ENCODE measurements at places on chromosomes 6 and 20.

GRCh38 chr6:134928151-134928900 is 21.6 kb downstream of the ALDH8A1 start:
- no peak for DNase-seq

- no peak for DNase-seq
These were observed 52.9 kb downstream of the UBR2 start for GRCh38 chr6:42616716-42617115.

GRCh38 chr6:88725111-88725975 is 238.1 kb downstream of the RNGTT start:
- no peak for DNase-seq

DNA sequence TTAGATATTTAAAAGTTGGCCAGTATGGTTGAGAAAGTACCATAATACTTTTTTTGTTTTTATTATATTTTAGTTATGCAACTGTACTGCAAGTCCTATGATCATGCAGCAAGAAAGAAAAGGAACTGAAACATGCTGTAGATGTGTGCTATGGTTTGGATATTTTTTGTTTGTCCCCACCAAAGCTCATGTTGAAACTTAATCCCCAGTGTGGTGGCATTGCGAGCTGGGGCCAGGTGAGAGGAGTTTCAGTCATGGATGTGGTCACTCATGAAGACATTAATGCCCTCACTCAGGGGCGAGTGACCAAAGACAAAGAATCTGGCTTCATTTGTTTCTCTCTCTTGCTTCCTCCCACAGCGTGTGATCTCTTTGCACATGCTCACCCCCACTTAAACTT is 393.9 kb downstream of the PAX1 start:
- DNase-seq = no peak

DNA sequence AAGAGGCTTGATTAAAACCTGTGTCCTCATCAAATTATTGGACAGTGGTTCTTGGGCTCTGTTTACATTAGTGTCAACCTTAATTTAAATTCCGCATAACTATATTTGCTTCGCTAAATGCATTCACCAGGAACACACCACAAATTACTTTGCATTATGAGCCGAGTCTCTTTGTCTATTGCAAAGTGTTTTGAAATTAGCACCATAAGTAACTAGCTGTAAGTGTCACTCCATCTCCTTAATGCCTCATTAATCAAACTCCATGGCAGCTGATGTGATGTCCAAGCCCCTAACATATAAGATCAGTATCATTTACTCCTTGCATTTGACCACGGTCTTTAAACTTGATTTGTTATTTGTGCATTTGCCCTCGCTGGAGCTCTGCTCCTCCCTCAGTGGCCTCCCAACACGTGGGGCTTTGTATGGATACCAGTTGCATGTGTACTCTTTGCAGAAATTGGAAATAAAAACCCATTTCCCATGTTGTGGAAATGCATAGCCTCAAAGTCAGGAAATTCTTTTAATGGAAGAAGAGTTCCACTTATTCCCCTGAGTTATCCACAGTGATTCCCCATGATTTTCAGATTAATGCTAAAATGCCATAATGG is 24.6 kb downstream of the FOXA2 start:
- no peak for DNase-seq

DNA sequence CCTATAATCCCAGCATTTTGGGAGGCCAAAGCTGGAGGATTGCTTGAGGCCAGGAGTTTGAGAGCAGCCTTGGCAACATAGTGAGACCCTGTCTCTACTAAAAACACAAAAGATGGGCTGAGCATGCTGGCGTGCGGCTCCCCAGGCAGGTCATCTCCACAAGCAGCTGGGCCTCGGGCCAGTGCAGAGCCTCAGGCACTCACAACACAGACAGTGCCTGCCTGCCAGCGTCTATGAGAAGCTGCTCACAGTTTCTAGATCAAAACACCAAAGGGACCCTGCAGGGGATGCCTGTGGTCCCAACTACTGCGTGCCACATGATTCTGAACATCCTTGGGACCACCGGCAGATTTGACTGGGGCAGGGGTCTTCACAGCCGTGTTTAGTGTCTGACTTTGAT is 59.4 kb downstream of the GINS1 start:
- no peak for DNase-seq

DNA sequence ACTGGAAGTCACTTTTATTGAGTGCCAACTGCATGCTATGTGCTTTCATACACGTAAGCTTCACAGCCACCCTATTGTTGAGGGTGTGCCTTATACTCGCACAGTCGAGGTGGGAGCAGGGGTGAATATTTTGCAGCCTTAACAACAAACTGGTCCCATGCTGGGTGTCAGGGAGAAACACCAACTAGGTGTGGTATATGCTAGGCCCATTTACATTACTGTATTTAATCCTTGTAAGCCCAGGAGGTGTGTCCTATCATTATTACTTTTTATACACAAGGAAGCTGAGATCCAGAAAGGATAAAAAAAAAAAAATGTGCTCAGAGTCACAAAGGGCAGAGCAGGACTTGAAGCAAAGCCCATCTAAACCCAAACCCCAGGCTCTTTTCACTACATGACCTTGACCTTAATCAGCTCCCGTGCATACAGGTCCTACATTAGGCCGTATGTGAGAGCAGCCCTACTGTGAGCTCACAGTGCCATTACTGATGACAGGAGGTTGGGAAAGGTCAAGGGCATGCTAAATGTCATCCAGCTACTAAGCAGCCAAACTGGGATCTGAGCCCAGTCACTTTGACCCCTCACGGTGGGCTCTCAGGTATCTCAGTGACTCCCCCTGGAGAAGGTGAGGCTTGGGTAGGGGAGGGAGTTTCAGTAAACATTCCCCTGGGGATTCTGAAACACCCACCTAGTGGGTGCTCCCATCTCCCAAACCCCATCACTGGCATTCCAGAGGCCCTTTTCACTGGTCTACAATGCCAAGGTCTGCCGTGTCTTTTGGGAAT is 61.7 kb downstream of the BFSP1 start:
- DNase-seq = no peak

- no peak for DNase-seq
These were observed 105.5 kb upstream of the MYL9 start for GRCh38 chr20:36435592-36436541.

DNA sequence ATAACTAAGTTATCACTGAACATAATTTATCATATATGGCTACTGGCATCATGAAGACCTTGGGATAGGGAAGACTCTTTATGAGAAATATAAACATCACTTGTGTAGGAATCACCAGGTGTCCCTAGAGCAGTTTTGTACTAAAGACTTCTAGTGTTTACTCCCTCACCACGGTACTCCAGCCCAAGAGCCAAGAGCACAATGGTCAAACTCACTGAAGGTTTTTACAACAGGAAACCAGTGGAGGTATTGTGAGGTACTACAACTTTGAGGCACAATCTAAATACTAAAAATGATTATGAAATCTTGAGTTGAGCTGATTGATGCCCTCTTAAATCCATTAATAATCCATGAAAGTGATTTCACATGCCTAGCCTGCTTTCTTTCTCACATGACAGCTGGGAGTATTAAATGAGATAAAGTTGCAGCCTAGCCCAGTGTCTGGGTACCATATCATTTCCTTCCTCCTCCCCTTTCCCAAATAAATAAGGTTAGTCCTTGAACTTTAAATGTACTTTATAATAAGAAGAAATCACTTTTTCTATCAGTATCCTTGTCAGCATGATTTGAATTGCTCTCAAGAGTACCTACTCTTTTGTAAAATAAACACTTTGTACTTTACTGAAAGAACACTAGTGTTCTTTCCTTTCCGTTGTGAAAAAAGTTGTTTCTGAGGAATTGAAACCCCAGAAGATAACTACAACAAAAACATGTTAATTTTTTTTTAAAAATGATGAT is 26.5 kb downstream of the GLO1 start:
- DNase-seq = no peak

DNA sequence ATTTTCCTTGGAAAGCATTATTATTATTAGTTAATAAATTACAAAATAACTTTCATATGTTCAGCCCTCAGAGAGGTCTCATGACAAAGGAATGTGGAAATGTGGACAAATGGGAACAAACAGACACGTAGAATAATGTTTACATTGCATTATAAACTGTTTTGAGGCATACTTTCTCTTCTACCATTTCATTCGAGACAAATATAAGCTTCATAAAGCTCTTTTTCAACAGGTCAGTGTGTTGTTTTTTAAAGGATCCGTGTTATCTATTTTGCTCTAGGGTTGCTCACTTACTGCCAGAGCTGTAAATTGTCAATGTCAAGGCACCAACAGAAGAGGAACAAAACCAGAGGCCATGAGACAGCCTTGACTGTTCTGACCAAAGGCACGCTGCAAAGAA is 256.8 kb downstream of the PHACTR1 start:
- no peak for DNase-seq

- no peak for DNase-seq
These were observed 144.6 kb downstream of the ELOVL4 start for GRCh38 chr6:79802657-79803300.

GRCh38 chr20:60142587-60142986 is 184.4 kb downstream of the CDH26 start:
- no peak for DNase-seq

DNA sequence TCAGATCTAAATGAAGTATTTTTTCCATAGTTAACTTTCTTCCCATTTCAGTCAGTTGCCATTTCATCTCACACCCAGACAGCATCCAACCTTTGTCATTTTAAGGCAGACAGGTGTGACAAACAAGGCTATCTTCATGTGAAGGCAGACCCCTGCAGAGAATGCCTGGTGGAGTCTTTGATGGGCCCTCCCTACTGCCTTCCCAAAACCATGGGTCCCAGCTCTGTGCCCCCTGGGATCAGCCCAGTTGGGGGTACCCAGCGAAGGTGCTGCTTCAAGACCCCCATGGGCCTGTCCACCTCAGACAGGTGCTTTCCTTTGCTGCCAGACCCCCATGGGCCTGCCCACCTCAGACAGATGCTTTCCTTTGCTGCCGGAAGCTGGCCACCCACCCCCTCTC is 28.3 kb upstream of the ID1 start:
- DNase-seq = no peak

- DNase-seq = no peak
These were observed 255.9 kb upstream of the RIN2 start for GRCh38 chr20:19502169-19502568.

DNA sequence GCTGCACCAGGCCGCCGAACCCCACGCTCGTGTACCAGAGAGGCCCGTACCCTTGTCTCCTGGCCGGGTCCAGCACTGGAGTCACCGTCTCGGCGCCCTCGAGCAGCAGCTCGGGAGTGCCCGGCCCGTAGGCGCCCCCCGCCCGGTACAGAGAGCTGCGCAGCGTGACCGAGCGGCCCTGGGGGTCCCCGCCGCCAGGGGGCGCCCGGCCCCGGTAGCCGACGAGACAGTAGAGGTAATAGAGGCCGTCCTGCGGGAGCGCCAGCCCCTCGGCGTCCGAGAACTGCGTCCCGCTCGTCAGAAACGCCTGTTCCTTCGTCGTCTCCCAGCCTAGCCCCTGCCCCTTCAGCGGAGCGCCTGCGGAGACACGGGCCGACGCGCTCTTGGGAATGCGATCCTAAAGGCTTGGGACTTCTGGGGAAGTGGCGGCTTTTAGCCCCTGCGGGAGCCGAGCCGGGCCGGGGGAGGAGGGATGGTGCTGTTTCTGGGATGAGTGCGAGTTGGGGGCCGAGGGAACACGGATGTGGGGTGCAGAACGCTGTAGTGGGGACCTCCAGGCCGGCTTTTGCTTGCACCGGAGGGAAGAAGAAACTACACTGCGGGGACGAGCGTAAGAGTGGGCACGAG is 1.3 kb downstream of the LTB start:
- DNase-seq = peak; percentile 86

- no peak for DNase-seq
These were observed 232.8 kb downstream of the GRIK2 start for GRCh38 chr6:101626269-101626668.

DNA sequence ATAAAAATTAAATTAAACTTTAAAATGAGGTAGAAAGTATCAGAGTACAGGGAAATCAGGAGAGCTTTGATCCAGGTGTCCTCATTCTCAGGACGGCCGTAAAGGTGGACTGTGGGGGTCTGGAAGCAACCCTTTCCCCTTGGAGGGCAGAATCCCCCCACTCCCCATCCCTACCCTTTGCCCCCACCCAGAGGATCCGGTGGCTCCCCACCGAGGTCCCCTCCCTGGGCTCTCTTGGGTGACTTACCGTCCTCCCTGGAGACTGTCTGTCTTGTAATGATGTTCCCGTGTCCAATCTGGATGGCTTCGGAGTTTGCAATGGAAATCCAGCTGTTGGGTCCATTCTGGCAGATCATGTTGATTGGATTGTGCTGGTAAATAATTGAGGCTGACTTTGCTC is 7.3 kb downstream of the ZBP1 start:
- no peak for DNase-seq

DNA sequence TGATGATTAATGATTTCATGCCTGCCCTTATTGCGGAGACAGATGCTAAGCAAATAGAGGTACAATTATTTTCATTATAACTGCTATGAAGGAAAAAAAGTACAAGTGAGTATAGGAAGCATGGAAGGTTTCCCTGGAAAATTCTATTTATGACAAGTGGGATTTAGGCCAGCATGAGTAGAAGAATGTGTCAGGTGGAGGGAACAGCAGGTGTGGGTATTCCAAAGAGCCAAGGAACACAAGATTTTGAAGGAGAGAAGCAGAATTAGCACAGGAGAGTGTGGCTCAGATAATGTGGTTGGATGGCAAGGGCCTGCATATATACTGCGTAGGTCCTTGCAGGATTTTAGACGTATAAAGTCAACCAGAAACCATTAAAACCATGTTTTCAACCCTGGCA is 11.4 kb downstream of the PLCB1 start:
- no peak for DNase-seq

DNA sequence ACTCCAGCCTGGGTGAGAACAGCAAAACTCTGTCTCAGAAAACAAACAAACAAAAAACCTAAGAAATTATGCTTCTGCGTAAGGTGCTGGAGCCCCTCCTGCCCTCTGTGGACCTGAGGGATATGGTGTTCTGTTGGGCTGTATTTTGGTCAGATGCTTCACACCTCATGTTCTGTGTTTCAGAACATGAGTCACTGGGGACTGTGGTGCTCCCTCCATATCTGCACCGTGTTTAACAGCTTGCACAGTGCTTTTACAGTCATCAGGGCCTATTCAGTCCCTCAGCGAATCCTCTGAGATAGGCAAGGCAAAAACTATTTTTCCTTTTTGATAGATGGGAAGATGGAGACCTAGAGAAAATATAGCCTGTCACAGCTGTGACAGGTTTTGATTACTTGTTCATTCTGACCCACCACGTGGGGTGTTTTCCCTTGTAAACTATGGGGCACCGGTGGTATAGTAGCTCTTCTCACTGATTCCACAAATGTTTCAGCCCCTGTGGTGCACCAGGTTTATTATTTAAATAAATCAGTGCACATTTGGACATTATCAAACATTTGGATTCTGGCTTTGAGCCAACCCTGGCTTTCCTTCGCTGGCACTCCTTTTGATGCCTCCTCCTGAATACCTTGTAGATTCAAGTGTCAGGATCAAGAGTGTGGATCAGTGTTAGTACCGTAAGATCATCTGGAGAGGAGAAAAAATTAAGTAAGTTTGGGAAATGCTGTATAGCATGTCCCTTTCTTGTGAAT is 9.6 kb downstream of the TTPAL start:
- DNase-seq = no peak

GRCh38 chr6:7154341-7155139 is 46.8 kb downstream of the RREB1 start:
- no peak for DNase-seq

GRCh38 chr6:23413327-23414050 is 712.5 kb upstream of the NRSN1 start:
- DNase-seq = no peak

Data from D721Med (cell line).